Caco-2 (cell line): ENCODE measurements at places on chromosomes 16 and 17. TPM values are rescaled to one million over a fixed set of nuclear protein-coding genes. Genes with fewer than 3 reads are reported as not detected.

DNA sequence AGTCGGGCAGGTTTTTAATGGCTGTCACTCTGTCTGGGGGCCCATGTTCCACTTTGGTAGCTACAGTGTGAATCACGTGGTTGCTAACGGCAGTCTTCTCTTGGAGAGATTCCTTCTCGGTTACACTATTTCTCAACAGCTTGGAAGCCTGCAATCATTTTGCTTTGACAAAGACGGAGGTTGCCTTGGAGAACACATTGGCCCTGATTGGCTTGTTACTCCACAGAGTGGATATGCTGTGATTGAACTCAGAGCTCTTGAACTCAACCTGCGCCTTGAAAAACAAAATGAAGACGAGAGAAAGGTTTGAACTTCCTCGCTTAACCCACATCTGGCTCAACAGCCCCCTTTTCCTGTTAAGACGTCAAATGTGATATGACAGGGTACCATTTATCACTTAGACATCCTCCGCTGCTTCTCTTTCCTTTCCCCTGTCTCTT is 218.9 kb downstream of the MAF start:
- no peak for DNase-seq

DNA sequence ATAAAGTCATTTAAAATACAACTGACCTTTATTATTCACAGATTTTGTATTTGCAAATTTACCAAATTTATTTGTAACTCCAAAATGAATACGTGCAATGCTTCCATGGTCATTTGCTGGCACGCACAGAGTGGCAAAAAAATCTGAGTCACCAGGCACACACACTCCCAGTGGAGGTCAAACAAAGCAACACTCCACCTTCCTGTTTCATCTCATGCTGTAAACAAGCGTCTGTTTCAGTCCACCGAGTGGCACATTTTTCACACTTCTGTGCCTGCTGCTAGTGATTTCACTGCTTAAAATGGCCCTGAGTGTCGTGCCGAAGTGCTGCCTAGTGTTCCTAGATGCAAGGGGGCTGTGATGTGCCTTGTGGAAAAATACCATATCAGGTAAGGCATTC is 17.8 kb upstream of the ITGAE start:
- no peak for DNase-seq

DNA sequence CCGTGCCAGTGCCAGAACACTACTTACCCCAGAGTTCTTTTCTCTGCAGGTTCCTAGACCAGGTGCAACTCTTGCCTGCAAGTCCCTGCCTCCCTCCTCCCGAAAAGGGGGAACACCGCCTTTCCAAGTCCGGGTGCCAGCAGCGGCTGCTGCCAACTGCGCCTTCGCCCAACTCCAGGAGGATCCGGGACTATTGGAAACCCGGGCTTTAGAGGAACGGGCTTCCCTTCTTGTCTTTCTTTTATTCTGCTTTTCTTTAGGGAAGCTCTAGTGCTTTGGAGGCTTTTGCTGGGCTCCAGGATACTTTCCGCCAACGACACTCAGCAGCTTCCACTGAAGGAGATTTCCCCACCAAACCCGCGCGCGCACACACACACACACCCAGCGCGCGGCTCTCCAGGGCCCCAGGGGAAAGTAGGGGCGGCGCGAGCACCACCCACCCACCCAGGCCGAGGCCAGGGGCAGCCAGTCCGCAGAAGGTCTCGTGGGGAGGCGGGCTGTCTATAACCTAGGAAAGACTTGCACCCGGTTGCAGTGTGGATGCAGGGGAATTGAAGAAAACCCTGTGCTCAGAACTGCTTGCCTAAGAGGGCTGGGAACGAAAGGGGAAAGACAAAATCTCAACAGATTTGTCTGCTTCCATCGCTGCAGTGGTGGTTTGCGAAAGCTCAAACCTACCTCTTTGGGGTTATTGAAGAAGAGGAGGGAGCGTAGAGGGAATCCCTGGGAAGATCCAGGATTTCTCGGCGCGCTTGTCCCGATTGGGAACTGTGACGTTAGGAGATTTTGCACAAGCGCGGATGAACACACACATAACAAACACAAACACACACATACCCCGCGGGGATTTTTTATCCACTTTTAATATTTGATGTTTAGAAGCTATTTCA is 977 bp upstream of the CA10 start:
- no peak for DNase-seq

DNA sequence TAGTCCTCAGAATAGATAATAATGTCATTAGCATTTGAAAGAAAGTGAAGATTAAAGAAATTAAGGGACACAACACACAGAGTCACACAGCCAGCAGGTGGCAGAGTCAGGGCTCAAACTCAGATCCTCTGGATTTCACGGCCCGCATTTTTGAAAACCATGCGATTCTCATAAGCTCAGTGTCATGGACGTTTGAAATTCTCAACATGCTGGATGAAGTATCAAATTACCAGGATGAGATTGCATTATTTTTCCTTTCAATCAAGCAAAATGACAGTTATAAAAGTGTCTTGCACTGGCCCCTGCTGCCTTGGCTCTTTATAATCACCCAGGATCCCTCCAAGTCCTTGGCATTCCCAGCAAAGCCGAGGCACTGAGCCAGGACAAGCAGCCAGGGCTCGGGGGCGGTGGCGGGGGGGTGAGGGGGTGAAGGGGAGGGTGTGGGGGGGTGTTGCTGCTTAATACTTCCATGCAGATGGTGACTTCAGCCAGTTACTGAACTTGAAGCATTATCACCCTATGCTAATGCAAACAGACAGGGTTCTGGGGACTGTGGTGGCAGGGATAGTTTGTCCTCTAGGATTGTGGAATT is 6.6 kb upstream of the BMERB1 start:
- no peak for DNase-seq

GRCh38 chr17:35666967-35667532 is 64.4 kb upstream of the RASL10B start:
- no peak for DNase-seq

DNA sequence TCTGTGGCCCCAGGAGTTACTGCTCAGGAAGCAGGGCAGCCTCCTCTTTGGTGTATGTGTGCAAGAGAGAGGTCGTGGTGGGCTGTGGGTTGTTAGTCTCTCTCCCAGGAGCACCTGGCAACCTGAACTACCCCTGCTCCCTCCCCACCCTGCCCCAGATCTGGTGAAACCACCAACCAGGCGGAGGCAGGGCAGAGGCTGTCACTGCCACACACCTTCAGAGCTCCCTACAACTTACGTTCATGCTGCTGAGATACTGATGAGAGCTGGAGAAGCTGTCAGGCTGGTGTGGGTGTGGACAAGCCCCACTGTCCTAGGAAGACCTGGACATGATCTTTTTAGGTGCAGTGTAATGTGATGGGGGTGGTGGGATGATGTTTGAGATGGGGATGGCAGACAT is 24.3 kb downstream of the GOSR2 start:
- no peak for DNase-seq

The POLDIP2 gene
- total RNA-seq, result 257 and 265 TPM in 2 replicates

The SLC13A2 gene
- total RNA-seq, result 0.42 and 0.57 TPM in 2 replicates

The VASN gene
- 2.7 and 2.8 TPM in 2 replicates for total RNA-seq

The CMTM2 gene
- total RNA-seq, result not detected in 2 replicates
